ENCODE measurements at places on chromosomes 7 and 10. TPM values are rescaled to one million over a fixed set of nuclear protein-coding genes. Genes with fewer than 3 reads are reported as not detected.

DNA sequence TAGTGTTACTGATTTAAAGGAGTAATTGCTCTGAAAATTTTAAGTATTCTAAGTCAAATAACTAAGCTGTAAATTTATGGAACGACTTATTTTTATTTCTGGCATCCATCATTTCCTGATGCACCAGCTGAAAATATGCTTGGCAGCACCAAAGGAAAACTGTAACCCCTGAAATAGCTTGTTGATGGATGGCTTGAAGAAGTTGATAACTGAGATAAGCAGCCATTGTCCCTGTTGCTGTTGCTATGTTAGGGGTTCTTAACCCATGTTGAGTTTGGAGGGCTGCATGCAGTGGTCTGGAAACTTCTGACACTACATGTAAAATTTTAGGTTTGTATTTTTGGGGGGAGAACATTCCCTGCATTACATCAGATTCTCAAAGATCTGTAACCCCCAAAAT, 30.6 kb downstream of the RPA3 start:
- DNase-seq: no peak

DNA sequence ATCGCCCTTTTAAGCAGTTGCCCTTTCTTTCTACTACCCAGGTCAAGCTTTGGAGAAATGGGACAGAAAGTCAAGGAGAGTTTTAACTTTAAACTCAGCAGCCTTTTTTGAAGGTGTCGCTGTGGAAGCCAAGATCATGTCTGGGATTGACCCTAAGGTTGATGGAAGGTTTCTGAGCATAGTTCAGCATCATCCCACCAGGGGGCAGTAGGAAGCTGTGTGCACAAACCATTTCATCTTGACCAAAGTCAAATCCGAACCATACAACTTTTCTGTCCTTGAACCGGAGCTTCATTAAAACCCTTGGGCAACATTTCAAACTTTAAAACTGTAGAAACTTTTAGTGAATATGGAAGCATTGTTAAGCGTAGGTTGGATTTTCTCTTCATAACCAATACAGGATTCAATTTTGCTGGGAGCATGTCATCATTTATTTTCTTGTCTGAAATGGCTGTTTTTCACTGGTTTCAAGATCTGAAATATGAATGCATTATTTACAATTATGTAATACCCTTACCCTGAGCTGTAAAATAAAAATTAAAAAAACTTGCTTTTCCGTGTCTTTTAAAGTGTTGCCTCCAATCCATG, 214.4 kb upstream of the KIAA1217 start:
- DNase-seq: no peak

DNA sequence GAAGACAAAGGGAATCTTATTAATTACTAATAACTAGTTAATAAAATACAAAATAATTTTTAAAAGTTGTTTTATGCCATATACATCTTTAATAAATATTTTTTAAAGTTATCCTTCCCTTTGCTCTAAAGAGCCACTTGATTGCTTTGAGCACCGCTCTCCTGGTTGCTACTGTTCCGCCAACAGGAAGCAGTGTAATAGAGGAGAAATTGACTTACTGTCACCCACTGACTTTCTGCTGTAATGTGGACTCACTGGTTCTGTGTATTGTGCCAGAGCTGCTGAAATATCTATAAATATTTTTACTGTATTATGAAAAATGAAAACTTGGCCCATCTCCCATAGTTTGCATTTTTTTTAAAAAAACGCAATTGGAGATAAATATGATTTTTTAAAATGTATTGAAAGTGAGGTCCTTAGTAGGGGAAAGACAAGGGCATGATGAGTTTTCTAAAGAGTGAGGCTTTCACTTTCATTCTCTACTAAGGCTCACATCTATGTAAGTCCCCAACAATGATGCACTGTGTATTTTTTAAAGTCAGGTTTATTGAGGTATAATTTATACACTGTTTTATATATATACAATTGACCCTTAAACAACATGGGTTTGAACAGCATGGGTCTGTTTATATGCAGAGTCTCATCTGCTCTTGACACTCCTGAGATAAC, 100.5 kb downstream of the NPY start:
- no peak for DNase-seq

- no peak for DNase-seq
Measured at GRCh38 chr7:28615091-28615490, 202.8 kb downstream of the CREB5 start.

GRCh38 chr7:31121601-31122000, 69.5 kb downstream of the ADCYAP1R1 start:
- DNase-seq: no peak

DNA sequence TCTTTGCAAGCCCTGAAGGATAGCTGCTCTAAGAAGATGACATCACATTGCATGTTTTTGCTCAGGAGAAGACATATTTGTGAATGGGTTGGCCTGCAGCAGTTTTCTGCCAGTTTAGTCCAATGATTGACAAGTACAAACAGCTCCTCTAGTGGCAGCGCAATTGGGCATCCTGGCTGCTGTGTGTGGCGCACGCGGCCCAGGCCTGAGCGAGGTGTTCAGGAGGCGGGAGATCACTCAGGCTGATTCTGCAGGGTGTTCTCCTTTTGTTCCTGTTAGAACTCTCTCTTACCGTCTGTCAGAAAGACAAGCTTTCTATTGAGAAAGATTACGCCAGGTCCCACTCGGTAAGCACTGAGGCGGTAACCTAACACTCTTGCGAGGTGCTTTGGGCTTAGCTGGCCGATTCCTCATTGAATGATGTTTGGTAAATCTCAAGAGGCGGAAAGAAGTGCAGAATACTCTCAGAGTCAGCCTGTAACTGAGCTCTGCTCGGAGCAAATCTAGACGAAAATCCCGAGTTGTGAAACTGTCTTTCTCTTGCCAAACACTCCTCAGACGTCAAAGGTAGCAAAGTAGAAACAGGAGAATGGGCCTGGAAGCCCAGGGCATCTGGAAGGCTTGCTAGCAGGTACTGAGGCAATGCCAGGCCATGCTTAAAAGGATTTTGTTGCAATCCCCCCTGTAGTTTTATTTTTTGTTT, 219.2 kb upstream of the BMPER start:
- DNase-seq: no peak

- DNase-seq: no peak
Measured at GRCh38 chr7:143395187-143396149, 13.2 kb downstream of the EPHA1 start.

DNA sequence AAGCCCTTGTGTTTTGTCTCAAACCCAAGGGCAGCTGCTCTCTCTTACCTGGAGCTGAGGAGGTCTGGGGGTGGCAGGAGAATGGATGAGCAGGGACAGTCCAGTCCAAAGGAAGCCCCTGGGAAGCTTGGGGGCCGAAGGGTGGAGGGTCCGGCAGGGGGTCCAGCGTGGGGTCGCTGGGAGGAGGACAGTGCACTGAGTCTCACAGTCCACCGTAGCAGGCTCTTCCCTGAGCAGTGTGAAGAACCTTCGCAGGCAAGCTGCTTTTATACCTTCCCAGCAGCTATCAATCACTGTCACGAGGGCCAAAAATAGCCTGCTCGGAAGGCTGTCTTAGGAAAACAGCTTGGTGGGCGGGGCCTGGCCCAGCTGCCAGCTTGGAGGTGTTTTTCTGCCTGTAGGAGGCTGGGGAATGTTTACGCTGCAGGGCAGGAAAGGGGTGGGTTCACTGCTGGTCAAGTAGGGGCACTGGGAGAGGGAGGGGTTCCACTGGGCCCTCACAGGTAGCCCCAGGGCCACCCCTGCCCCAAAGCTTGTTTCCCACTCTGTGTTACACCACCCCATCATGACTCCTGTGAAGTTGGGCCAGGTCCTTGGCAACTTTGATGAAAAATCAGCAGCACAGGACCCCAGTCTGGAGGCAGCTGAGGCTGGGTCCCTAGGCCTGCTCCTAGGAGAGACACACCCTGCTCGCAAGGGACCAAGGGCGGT, at the start of gene DEPP1:
TSS of gene DEPP1 (minus strand) at position 240 of the 711 bp plus-strand sequence. CDS start 779 bp downstream, outside the sequence.
- DNase-seq: peak; percentile 86

GRCh38 chr7:1886361-1887064, 216.4 kb downstream of the ELFN1 start:
- no peak for DNase-seq

GRCh38 chr7:100122568-100122967, 3.1 kb downstream of the CNPY4 start:
- no peak for DNase-seq

- no peak for DNase-seq
Measured at GRCh38 chr7:77265666-77266065, 66.0 kb upstream of the FGL2 start.

DNA sequence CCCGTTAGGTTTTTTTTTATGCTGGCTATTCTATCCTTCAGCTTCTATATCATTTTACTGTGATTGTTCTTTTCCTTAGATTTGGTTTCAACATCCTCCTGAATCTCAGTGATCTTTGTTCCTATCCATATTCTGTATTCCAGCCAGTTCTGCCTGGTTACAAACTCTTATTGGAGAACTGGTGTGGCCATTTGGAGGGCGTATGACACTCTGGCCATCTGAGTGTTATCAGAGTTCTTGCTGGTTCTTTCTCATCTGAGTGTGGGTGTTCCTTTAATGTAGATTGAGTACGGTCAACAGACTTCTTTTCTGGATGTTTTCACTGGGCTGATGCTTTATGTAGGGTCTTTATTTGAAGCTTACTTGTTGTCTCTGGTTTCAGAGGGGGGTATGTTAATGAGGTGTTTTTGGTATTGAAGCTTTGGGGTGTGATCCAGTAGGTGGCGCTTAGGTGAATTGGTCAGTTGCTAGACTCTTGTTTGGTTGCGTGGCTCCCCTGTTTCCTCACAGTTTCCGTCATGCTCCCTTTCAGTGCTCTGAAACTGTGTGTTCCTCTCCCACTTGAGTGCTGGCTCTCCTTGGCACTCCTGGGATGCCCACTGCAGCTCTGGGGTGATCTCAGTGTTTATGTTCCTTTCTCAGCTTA, 80.7 kb downstream of the FANK1 start:
- DNase-seq: no peak

- no peak for DNase-seq
Measured at GRCh38 chr10:4707221-4707620, 118.8 kb upstream of the AKR1E2 start.

DNA sequence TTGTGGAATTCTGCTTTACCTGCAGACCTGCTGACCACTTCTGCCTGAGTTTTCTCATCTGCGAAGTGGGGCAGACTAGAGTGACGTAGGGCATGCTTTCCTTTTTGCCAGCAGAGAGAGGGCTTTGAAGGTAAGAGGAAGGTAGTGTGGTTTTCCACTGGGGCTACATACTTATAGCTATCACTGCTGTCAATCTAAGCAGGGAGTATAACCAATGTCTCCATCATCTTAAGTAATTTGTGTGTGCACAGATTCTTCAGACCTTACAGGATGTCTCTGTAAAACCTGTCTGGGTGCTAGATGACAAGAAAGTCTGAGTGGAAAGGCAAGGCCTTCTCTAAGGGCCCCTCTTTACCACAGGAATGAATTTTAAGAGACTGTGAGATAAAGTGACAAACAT, 106.8 kb downstream of the RBM20 start:
- DNase-seq: no peak

DNA sequence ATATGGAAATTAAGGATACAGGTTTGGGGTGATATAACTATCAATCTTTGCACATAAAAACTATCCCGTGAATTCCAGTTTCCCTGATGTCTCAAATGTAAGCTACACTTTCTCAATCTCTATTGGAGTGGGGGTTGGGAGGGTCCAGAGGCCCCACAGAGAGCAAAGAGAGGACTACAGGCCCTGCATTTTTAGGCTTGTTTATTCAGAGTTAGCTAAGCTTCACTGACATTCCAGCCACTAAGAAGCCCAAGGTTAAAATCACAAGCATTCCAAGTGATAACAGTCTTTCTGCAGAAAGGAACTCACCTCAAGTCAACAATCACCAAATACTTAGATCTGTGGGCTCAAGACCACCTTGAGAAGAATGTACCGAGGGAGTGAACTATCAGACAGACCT, 31.6 kb upstream of the LAMB1 start:
- DNase-seq: no peak

GRCh38 chr7:18583305-18583704, 87.8 kb downstream of the HDAC9 start:
- no peak for DNase-seq

DNA sequence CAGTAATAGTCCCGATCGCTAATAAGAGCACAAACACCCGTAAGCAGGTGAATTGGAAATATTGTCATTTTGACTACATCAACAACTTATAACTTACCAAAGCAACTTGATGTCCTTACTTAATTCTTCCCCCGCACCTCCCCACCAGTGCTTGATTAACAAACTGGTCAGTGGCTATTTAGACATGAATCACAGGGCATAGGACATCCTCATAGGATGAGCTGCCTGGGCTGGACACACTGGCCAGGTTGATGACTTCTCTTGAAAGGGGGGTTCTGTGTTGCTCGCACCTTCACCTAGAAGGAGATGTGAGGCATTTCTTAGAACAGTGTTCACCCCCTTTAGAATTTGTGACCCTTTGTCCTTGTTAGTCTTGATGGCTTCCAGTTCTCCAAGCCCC, 163.2 kb downstream of the TCF7L2 start:
- no peak for DNase-seq

GRCh38 chr10:124043310-124044142, 49.9 kb downstream of the CHST15 start:
- no peak for DNase-seq

DNA sequence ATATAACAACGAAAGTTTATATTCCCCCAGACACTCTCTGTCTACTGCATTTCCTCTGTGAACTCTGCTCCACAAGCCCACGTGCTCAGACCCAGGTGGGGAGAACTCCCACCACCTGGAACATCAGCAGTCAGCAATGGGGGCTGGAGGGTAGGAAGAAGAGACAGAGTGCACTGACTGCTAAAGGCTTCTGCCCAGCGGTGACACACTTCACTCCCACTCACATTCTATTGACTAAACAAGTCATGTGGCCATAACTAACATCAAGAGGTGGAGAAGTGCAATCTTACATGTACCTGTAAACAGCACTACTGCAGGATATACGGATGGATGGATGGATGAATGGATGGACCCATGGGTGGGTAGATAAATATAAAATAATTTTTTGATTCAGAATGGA, 122.2 kb downstream of the MPP7 start:
- DNase-seq: peak; percentile 15

DNA sequence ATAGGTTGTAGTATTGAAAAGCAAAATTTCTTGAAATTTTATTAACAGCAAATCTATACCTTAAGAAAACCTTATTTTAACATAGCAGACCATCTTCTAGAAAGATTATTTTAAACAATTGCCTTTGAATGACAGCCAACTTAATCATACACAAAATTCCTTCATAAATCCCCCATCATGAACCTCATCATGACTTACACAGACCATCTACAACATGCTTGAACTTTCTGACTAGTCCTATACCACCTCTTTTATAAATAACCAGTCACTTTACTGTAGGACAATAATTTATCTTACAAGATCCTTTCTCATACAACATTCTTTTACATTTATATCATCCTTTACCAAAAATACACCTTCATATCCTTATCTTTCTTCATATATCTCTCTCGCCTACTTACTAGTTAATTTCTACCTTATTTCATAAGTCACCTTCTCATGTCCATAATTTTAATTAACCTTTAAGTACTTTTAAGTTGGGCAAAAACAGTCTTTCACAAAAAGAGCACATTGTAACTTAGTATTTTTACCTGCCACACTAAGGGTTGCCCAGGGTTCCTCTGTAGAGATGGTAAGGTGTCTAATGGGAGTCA, 16.6 kb upstream of the PTN start:
- DNase-seq: no peak

Gene SDHAF3
- total RNA-seq: 17.8 TPM

Gene DPYSL4
- 1.7 TPM for total RNA-seq

Gene FRMPD2
- 0.22 TPM for total RNA-seq

Gene PRKAR2B
- total RNA-seq: 4.1 TPM

Gene TAS2R3
- total RNA-seq: 0.35 TPM

Gene MKX
- 0.06 TPM for total RNA-seq

Gene ASIC3
- total RNA-seq: 2.5 TPM

Gene C10orf90
- total RNA-seq: not detected

Gene SSC4D
- 1.2 TPM for total RNA-seq

Gene LMTK2
- total RNA-seq: 10.6 TPM

Gene SAP25
- not detected for total RNA-seq

Gene HOXA7
- total RNA-seq: 27.9 TPM

Data from epithelial cell of proximal tubule (primary cell).